ENCODE measurements at places on chromosomes 5 and 9.

DNA sequence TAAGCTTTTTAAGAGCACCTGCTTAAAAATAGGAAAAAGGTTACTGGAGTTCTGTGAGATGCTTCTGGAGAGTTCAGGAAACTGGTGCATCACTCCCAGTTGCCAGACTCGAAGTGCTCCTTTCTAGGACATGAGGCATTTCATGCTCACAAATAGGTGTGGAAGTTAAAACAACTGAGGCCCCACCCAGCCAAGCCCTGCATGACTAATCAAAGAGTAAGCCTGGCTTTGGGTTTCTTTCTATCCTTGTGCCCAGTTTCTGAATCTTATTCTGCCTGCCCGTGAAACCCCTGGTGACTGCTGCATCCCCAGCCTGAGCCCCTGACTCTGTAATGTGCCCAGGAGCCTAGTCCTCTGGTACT, 7.7 kb downstream of the SPINK9 start:
- DNase-seq = no peak

GRCh38 chr5:50725800-50726474, 59.5 kb downstream of the PARP8 start:
- no peak for DNase-seq

GRCh38 chr5:180646289-180646962, 3.0 kb downstream of the FLT4 start:
- DNase-seq = no peak

DNA sequence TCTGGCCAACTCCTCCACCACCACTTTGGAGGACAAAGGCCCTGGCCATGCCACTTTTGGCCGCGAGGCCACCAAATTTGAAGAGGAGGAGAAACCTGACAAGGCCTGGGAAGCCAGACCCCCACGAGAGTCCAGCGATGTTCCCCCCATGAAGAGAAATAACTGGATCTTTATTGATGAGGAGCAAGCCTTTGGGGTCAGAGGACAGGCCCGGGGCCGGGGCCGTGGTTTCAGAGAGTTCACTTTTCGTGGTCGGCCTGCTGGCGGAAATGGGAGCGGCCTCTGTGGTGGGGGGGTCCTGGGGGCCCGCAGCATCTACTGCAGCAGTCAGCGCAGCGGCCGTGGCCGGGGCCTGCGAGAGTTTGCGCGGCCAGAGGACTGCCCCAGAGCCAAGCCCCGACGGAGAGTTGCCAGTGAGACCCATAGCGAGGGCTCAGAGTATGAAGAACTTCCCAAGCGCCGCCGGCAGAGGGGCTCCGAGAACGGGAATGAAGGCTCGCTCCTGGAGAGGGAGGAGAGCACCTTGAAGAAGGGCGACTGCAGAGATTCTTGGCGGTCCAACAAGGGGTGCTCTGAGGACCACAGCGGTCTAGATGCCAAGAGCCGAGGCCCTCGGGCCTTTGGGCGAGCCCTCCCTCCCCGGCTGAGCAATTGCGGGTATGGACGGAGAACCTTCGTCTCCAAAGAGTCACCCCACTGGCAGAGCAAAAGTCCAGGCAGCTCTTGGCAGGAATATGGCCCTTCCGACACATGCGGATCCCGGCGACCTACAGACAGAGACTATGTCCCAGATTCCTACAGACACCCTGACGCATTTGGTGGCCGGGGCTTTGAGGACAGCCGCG, 27.4 kb upstream of the POMT1 start:
- DNase-seq = no peak
